ENCODE measurements at places on chromosomes 11 and 22.

GRCh38 chr11:46520971-46521745 lies 72.7 kb downstream of the AMBRA1 start:
- DNase-seq = no peak

DNA sequence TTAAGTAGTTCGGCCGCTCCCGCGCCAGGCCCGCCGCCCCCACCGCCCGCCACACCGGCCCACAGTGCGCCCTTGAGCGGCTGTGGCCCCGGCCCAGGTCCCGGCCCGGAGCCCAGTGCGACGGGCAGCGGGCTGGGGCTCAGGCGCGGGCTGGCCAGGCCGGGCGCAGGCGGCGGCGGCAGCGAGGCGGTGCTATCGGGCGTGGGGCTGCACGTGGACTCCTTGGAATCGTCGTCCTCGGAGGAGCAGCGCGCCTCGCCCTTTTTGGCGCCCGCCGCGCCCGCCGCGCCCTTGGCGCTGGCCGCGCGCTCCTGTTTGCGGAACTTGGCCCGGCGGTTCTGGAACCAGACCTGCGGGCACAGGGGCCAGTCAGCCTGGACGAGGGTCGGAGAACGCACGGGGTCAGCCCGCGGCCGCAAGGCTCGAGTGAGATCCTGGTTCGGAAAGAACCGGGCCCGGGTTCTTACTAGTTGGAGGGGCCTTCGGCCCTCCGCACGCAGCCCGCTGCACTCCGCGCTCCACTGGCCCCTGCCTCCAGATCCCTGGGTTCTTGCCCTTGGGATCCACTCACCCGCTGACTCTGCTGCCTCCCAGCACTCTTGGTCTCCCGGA lies 4.0 kb downstream of the PHOX2A start:
- peak; percentile 49 for DNase-seq

- no peak for DNase-seq
Observed at GRCh38 chr11:2468363-2469235, 23.8 kb downstream of the KCNQ1 start.

DNA sequence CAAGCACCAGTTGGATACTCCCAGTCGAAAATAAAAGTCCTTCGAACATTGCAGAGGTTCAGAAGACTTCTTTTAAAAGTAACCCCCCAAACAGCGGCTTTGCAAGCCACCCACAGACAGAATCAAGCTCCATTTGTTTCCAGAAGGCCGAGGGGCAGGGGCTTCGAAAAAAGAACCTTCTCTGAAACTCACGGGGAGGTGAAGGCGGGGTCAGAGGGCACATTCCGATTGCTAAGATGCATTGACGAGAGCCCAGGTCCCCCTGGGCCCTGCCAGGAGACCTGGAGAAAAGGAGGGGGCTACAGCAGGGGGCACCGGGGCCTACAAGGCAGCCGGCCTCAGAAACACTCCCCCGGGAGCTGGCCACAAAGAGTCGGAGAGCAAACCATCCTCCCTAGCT lies 306.8 kb downstream of the MN1 start:
- DNase-seq = no peak

GRCh38 chr11:94141511-94142307 lies 13.1 kb downstream of the PANX1 start:
- no peak for DNase-seq

DNA sequence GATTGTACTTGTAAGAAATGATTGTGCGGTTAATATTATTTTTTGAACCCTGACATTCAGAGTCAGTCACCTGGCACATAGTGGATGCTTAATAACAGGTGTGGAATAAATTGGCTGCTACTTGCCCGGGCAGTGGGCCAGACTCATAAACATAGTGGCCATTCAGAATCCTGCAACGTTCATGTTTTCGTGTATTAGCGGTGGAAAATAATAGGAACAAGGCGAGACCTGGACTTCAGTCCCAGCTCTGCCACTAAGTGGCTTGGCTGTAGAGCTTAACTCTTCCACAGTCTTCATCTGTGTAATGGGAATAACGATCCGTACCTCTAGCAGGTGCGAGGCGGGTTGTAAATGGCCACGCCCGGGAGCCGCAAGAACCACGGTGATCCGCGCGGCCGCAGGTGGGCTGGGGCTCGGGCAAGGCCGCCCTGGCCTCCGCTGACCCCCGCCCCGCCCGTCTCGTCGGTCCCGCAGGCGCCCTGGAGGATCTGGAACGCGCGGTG lies 761 bp upstream of the TMEM25 start:
- no peak for DNase-seq

- DNase-seq = no peak
Observed at GRCh38 chr22:43740587-43741270, 71.4 kb downstream of the EFCAB6 start.

DNA sequence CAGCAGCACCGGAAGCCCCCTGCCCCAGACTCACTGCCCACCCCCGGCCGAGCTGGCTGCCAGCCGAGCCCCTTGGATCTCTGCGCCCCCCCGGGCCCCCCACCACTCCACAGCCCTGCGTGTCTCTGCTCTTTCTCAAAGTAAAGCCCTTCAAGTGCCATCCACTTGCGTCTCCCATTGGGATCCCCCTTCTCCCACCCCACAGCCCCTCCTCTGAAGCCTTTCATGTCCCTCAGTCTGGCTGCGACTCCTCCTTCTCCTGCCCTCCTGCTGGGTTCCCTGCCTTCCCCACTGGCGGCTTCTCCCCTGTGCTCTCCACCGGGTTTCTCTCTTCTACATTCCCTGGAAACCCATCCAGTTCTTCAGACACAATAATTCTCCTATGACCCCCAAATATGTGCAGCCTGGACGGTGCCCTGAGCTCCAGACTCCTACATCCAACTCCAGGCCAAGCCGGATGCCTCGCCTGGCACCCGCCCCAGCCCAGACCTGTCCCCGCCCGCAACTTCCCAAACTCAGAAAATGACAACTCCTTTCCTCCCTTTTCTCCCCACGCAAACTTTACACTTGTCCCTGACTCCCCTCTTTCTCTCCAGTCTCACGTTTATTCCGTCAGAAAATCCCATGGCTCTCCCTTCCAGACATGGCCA lies 108.9 kb downstream of the WNT7B start:
- DNase-seq = no peak

GRCh38 chr11:94647926-94648325 lies 80.8 kb downstream of the PIWIL4 start:
- peak; percentile 37 for DNase-seq

GRCh38 chr11:62245271-62245753 lies 3.3 kb downstream of the SCGB1D2 start:
- DNase-seq = peak; percentile 36

DNA sequence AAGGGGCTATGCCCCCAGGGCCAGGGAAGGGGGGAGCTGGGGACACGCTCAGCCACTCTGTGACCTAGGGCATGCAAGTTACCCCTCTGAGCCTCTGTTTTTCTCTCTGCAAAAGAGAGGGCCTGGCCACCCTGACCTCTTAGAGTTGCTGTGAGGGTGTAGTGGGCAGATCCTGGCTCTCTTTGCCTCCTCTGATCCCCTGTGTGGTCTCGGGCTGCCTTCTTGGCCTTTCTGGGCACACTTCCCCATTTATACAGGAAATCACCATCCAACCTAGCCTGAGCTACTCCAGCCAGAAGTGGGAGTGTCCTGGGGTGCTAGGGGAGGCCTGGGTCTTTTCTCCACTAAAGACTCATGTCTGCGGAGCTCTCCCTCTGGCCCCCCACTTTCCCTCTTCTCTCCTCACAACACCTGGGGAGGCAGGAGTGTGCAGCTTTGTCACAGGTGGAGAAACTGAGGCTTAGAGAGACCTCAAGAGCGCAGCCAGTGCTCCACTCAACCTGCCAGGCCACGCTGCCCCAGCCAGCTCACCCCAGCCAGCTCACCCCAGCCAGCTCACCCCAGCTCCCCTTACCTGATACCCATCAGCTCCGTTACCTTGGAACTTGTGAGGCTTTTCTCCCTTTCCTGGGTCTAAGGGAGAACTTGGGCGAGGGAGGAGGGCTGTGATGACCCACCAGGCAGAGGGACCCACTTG lies 1.4 kb downstream of the AIFM3 start:
- DNase-seq = no peak
